ENCODE measurements at places on chromosomes 12 and 14. TPM values are rescaled to one million over a fixed set of nuclear protein-coding genes. Genes with fewer than 3 reads are reported as not detected.

SLCO1C1 gene
- polyA plus RNA-seq = 0.73 TPM

PRH2 gene
- 0.75 TPM for polyA plus RNA-seq

KRT75 gene
- polyA plus RNA-seq = not detected

KLRC2 gene
- 0.15 TPM for polyA plus RNA-seq

A2M gene
- 2,062 TPM for polyA plus RNA-seq

KRT82 gene
- not detected for polyA plus RNA-seq

TIMELESS gene
- 26.5 TPM for polyA plus RNA-seq

MYF5 gene
- not detected for polyA plus RNA-seq

SYT1 gene
- polyA plus RNA-seq = 5.8 TPM

All from right lung (tissue), 10 donors.